ENCODE measurements at places on chromosomes 3 and 15.

- DNase-seq = no peak
Observed at GRCh38 chr3:117625174-117625573, 915.6 kb downstream of the TUSC7 start.

DNA sequence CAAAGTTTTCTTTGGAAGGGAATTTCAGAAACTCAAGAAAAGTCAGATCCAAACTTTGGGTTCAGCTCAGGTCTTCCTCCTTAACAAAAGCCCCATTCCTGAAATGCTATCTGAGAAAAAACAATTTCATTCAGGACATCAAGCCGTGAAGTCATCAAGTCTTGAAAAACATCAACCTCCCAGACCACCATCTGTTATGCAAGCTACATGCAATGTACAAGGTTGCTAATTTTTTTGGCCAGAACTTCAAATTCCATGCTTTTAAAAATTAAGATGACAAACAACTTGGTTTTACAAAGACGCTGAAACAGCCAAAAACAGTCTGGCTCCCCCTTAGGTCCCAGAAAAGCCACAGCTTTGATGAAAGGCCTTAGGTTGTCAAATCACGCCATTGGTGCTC lies 53.9 kb upstream of the WNT5A start:
- DNase-seq = no peak

DNA sequence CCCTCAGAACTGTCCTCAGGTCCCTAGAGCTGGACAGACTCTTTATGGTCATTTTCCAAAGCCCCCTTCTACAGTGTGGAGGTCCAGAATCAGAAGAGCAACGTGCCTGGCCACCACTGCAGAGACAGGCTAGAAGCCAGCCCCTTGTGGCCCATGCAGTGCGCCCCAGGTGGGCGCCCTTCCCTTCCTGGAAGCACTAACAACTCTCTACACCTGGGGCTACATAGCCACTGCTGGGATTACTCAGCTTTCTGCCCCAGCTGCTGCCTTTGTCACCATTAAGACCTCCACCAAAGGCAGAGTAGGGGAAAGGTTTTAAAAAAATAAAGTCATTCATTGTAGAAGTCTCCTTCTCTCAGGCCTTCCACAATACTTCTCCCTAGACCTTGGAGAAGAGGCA lies 2.3 kb downstream of the RASGRP1 start:
- no peak for DNase-seq

- DNase-seq = peak; percentile 16
Observed at GRCh38 chr3:132730891-132731580, 8.8 kb upstream of the NPHP3 start.

GRCh38 chr3:39849992-39850715 lies 40.7 kb downstream of the MYRIP start:
- peak; percentile 18 for DNase-seq

DNA sequence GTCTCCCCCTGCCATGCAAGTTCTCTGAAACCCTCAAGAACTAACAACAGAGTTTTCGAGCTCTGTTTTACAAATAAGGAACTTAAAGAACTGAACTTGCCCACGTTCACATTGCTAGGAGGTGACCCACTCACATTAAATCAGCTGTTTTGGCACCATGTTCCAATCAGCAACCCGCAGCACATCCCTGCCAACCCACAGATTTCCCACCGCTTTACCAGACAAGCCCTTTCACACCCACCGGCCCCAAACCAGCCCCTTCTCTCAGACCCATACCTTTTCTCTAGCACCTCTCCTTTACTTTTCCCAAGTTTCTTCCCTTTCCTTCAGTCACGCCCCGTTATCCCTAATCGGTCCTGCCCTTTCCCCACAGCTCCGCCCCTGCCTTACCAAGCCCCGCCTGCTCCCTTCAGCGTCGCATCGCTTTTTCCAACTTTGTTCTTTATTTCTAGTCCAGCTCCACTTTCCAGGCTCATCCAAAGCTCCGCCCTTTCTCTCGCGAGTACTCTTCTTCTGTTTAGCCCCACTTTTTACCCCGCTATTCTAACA lies 804 bp upstream of the BRPF1 start:
- peak; percentile 43 for DNase-seq

DNA sequence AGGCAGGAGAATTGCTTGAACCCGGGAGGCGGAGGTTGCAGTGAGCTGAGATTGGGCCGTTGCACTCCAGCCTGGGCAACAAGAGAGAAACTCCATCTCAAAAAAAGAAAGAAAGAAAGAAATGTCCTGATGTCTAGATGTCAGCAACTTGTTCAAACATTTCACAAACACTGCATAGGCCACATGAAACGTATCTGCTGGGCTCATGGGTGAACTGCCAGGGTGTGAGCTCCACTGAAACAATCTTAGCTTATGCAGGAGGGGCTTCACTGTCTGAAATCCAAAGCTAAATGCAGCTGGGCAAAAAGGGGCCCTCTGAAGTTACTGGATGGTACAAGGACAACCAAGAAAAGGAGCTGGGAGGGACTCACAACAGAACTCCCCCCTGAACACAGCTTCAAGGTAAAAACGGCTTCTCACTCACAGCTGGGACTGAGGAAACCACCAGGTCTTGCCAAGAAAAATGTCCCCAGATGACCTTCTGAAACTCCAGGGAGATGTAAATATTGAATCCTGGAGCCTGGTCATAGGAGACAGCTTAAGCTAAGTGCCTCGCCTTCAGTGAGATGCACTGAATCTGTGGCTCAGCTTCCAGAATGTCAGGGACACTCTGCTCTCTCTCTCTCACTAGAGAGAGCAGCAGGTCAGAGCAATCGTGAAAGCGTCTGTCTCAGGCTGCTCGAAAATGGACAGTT lies 31.9 kb downstream of the SEC61A1 start:
- no peak for DNase-seq

- DNase-seq = no peak
Observed at GRCh38 chr3:45775571-45776300, 20.6 kb downstream of the SLC6A20 start.

DNA sequence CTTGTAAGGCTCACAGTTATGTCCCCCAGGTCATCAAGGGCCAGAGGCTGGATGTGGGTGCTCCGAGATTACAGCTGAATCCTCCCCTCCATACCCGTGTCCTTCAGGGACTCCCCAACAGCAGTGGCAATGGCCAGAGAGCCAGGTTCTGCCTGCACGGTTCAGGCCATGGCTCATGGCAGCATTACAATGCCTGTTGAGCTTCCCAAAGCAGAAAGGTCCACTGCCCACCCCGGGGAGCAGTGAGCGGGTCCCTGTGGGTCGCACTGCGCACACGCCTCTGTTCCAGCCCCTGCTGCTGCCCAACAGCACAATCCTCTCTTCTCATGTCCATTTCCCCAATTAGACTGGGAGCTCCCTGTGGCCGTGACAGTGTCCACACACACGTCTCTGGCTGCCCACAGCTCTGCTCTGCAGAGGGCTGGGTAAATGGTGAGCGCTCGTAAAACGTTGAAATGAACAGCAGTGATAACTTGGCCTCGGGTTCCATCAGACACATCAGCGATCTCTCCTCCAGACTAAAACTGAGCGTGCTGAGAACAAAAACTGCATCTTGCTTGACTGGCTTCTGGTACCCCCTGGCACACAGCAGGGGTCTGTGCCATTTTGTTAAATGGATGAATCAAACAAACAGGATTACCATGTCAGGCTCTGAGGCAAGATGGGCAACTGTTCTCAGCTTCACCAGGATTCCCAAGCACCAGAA lies 80.4 kb downstream of the VGLL4 start:
- DNase-seq = no peak
